ENCODE measurements at places on chromosomes 7 and 10. TPM values are rescaled to one million over a fixed set of nuclear protein-coding genes. Genes with fewer than 3 reads are reported as not detected.

DNA sequence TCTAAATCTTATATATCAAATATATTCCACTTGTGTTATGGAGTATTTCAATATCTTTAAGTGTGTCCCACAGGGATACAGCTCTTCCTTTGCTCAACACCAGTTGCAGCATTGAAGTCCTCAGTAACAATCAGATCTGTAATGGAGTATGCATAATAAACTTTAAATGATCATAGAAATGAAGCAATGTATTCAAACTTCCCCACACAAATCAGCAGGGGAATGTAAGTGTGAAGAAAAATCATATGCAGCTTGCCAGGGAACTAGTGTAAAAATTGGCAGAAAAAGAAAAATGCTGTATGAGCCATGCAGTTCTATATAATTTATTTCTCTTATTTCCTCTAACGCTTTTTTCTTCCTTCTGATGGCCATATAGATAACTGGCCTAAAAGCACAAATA is 444.3 kb upstream of the VSTM2A start:
- H3K27me3 ChIP-seq = no peaks in the 10 kb centered on the region
- no peak overlapping the region for H3K27ac ChIP-seq
- DNase-seq = no peak
- no peak overlapping the region for H3K4me3 ChIP-seq
- H3K36me3 ChIP-seq = no peaks in the 10 kb centered on the region
- H3K4me1 ChIP-seq = no peaks in the 10 kb centered on the region

Gene SIRT1
- total RNA-seq = 67.8 TPM

Gene TDRD1
- total RNA-seq = 0.22 TPM

GRCh38 chr10:28676326-28676967 is 874 bp upstream of the BAMBI start:
- no peak overlapping the region for H3K27ac ChIP-seq
- DNase-seq = no peak
- peak overlapping the region; percentile 56 for H3K4me3 ChIP-seq
- peaks cover 46% of the 10 kb centered on the region for H3K27me3 ChIP-seq

Gene MSMB
- total RNA-seq = not detected

DNA sequence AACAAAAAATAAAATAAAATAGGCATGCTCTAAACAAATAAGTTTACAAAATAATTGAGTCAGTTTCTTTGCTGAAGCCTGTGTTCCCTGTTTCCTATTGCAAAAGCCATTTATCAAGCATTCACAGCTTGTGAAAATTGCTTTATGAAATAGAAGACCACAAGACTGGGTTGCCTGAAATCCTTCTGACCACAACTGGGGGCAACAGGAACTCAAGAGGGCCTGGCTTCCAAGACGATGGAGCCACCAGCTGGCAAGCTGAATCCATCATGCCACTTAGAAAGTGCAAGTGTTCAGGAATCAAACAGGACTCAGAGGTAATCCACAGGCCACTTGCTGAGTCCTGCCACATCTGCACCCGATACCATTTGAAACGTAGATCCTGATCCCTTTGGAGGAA is 752 bp upstream of the ABCA13 start:
- no peaks in the 10 kb centered on the region for H3K27me3 ChIP-seq
- no peaks in the 10 kb centered on the region for H3K4me1 ChIP-seq
- no peak overlapping the region for H3K27ac ChIP-seq
- no peak for DNase-seq
- H3K4me3 ChIP-seq = no peak overlapping the region

Gene RBP3
- not detected for total RNA-seq
